ENCODE measurements at places on chromosomes 7 and 10. TPM values are rescaled to one million over a fixed set of nuclear protein-coding genes. Genes with fewer than 3 reads are reported as not detected.

- DNase-seq = no peak
These were observed 584.6 kb downstream of the CNTNAP2 start for GRCh38 chr7:146701166-146701565.

DNA sequence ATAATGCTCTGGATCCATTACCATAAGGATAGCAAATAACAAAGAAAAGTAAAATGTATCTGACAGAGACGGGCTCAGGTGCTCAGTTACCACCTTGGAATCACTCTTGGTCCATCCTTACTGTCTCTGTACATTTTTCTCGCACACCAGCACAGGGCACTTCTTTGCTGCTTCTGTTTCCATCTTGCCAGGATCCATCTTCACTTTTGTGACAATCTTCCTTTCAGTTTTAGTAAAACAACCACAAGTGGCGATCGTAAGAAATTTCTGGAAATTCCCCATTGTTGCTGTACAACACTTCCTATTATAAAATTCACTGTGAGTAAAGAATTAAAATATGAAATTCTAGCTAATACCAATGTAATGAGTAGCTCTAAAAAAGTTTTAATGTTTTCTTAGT is 695.5 kb downstream of the GRM8 start:
- no peak for DNase-seq

Gene SYT15
- total RNA-seq = not detected

Gene LLCFC1
- not detected for total RNA-seq

Gene ICA1
- 22.6 TPM for total RNA-seq

DNA sequence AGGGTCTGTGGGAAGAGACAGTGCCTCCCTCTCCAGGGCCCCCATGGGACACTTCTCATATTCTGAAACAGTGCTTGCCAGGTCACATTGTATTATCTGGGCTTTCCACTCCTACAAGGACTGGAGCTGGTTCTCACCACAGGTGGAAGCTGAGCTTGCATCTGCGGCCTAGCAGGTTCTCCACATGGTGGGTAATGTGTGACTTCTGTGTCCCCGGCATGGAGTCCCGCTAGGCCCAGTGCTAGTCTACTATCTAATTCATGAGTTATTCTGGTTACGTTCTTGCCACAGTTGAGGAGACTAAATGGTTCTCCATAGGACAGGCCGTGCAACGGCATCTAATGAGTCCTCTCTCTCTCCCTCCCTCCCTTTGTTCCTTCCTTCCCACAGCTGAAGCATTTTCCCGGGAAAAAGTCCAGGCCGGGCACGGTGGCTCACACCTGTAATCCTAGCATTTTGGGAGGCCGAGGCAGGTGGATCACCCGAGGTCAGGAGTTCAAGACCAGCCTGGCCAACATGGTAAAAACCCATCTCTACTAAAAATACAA is 27.7 kb downstream of the PRLHR start:
- no peak for DNase-seq

GRCh38 chr7:80105701-80106408 is 28.8 kb upstream of the GNAI1 start:
- DNase-seq = no peak

Gene TMEM140
- 1.8 TPM for total RNA-seq

Gene AKR1D1
- not detected for total RNA-seq

- no peak for DNase-seq
These were observed 116.1 kb upstream of the CDCA7L start for GRCh38 chr7:22061775-22062174.

DNA sequence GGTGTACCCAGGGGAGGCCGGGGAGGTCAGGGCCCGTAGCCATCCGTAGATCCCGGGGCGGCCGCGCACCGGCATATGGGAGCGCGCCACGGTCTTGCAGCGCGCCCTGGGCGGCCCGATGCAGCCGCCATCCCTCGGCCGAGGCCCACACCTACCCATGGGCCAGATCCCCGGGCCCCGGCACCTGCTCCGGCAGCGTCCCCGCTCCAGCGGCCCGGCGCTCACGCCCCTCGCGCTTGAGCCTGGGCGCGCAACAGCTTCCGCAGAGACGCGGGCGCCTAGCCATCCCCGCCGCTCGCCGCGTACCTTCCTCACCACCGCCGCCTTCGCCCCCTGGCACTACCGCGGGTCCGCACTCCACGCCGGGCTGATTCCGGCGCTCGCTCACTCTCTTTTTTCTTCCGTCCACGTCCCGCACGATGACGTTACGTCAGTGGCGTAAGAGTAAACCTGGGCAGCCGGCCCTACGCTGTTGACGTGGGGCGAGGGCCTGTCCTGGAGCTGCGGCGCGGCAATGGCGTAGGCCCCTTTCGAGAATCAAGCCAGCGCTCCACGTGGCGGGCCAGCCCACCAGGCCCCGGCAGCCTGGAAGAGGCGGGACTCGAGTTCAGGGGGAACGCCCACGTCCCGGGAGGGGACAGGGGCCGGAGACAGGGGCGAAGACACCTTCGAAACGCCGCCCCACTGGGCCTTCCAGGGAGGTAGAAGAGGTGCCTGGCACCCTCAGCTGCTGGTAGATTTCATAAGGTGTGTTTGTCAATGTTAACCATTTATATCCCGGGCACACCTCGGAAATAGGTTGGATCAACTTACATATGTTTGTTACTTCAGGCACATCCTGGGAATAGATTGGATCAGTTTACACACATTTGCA is at the start of gene ALDH18A1:
TSS of gene ALDH18A1 (minus strand) at position 421 of the 874 bp plus-strand sequence. CDS start 3,334 bp downstream, outside the sequence.
- DNase-seq = peak; percentile 92

GRCh38 chr7:16299853-16300252 is 121.5 kb downstream of the CRPPA start:
- DNase-seq = peak; percentile 60

DNA sequence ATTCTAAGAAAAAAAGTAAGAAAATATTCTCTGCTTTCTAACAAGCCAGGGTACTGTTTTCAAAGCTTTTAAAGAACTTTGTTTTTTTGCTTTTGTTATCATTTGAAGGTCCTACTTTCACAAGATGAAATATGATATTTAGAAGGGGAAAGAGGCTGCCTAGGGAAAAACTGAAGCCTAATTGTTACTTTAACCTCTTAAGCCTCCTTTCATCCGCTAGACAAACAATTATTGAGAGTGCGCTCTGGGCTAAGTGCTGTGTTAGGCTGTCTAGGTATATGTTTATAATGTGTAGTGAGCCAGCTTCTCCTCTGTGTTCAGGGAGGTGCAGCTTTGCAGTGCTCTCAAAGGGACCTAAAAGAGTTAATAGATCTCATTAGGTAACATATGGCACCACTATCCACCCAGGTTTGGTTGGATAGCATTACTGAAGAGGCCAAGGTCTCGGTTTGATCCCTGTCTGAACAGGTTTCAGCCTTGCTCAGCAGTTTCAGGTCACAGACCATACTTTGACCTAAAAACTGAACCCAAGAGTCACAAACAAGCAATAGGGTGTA is 17.9 kb downstream of the PDK4 start:
- no peak for DNase-seq

DNA sequence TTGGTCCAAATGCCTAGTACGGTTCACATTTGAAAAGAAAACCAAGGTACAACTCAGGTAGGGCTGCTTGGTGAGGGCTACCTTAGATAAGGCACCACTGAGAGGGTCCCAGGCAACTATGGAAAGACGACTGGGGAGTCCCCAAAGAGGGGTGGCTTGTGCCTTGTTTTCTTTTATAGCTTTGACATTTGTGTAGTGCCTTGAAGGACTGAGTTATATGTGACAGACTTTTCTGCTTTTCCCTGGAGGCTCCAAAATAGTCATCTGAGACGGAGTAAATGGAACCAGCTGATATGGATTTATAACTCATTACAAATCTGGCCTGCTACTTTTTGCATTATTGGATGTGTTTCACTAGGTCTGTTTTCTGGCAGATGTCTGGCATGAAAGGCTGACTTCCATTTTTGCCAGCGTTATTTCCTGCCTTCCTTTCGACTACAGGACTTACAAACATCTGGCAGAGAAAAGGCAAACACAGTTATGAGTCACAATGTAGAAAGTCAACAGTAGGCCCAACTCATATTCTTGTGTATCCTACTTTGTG is 88.2 kb upstream of the IMMP2L start:
- peak; percentile 64 for DNase-seq

DNA sequence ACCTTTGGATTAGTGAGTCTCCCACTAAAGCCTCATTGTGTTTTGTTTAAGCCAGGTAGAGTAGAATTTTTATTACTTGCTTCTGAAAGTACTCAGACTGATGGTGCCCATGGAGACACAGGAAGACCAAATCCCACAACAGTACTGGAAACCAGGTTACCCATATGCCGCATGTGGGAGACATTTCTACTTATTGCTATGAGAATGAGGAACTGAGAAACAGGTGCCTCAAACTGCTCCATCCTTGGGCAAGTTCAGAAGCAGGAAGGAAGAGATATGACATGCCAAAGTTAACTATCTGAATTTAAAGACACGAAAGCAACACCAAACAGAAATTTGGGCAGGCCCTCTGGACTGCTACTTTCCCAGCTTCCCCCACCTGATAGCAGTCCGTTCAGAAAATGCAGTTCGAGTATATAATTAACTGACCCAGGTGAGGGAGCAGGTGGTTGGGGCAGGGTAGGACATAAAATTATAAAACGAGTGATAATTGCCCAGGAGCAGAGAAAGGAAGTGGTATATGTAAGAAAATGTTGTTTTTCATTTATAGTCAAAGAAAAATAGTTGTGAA is 382.3 kb upstream of the MTPN start:
- no peak for DNase-seq

DNA sequence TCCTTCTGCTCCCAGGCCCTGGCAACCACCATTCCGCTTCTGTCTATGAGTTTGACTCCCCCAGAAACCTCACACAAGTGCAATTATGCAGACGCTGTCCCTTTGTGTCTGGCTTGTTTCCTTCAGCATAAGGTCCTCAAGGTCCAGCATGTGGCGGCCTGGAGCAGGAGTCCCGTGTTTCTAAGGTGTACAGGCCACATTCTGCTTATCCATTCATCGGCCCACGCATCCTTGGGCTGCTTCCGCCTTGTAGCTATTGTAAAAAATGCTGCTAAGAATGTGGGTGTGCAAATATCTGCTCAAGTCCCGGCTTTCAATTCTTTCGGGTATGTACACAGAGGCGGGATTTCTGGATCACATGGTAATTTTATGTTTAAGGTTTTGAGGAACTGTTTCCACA is 38.2 kb downstream of the ESYT2 start:
- DNase-seq = no peak

Gene SEC31B
- 1.2 TPM for total RNA-seq

GRCh38 chr10:126394948-126395347 is 6.7 kb upstream of the ADAM12 start:
- no peak for DNase-seq

- no peak for DNase-seq
These were observed 1.3 kb downstream of the ELN start for GRCh38 chr7:74029089-74029785.

Gene NKX2-3
- not detected for total RNA-seq

- DNase-seq = no peak
These were observed 233.1 kb downstream of the BMPER start for GRCh38 chr7:34138483-34138882.

Gene FFAR4
- 88.1 TPM for total RNA-seq

Gene CPA2
- total RNA-seq = not detected

- no peak for DNase-seq
These were observed 259.3 kb downstream of the TRIL start for GRCh38 chr7:28698840-28699239.

GRCh38 chr7:138434597-138435019 is 25.5 kb upstream of the TRIM24 start:
- no peak for DNase-seq

DNA sequence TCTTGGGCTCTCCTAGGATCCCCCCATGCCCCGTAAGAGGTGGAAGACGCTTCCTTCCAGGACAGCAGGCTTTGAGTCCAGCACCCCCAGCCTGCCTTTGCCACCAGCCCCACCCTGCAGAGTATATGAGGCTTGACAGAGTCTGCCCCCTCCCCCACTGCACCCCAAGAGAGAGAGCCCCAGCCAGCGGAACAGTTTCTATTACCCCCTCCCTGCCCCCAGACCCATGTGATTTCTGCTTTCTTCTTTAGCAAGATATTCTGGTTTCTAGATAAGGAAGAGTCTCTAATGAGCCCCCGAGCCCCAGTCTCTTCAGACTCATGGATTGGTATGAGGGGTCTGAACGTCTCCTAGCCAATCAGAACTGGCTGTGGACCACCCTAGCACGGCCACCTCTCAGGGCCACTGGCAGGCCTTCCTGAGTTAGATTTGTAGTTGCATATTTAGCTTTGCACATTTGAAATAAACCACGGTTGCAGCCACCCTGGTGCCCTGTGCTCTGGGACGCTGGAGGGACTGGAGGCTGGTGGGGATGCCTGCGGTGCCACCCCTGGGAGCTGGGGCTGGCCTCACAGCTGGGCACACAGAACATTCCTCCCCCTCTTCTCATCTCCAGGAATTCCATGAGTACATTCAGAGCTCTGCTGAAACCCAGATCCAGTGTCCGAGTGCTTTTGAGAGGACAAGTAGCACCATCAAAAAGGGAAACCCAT is 3.0 kb upstream of the SH2B2 start:
- DNase-seq = no peak

GRCh38 chr7:55070271-55070743 is 51.5 kb downstream of the EGFR start:
- no peak for DNase-seq

Gene PRSS37
- total RNA-seq = not detected

Gene ASZ1
- total RNA-seq = not detected

GRCh38 chr10:31584098-31584631 is 265.1 kb downstream of the ZEB1 start:
- DNase-seq = no peak

Gene PNLIPRP3
- not detected for total RNA-seq

DNA sequence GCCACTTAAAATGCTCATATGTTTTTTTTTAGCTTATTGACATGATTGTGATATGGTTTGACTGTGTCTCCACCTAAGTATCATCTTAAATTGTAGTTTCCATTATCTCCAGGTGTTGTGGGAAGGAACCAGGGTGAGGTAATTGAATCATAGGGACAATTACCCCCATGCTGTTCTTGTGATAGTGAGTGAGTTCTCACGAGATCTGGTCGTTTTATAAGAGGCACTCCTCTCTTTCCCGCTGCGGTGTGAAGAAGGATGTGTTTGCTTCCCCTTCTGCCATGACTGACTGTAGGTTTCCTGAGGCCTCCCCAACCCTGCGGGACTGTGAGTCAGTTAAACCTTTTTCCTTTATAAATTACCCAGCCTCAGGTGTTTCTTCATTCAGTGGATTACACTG is 80.5 kb upstream of the ETV1 start:
- DNase-seq = no peak

DNA sequence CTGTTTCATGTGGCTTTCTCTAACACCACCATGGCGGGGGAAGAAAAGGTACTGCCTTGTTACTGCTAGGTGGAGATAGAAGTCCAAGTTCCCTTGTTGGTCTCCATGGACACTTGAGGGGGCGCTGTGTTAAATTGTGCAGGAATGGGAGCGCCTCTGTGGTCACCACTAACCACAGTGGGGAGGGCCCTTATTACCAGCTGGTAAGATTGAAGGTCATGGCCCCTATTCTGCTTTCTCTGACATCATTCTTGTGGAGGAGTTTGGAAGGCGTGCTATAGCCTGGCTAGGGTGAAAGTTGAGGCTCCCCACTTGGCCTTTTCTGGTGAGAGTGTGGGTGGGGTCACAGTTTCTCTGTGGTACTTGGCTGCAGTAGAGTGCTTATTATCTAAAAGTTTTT is 14.9 kb upstream of the MXI1 start:
- DNase-seq = no peak

DNA sequence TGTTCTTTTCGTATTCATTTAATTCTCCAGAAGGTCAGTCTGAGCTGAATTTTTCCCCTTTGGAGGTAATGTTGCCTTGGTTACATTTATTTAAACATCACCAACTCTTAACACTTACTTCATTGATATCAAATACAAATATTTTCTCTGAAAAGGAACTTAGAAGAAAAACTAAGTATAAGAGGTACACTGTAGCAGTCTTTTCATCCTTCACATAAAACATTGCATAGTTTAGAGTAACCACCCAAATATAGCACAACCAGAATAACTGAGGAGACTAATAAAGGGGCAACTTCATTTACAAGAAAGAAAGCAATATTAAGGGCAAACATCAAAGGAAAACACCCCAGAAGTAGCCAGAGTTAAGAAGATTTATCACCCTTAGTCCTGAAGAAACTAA is 1115.0 kb upstream of the POT1 start:
- DNase-seq = no peak

Measured in HT-29 (cell line).